Caki2 (cell line): ENCODE measurements at places on chromosomes 11 and 22. TPM values are rescaled to one million over a fixed set of nuclear protein-coding genes. Genes with fewer than 3 reads are reported as not detected.
A peak's percentile ranks its signal among the peaks of the same experiment; 100 is the strongest.

NXPE2 gene
- not detected in 2 replicates for total RNA-seq

MMP7 gene
- 1,017 and 1,188 TPM in 2 replicates for total RNA-seq

NTM gene
- total RNA-seq, result not detected in 2 replicates

PPP6R2 gene
- total RNA-seq, result 51.5 and 72.7 TPM in 2 replicates

TMEM126B gene
- 48.0 and 49.5 TPM in 2 replicates for total RNA-seq

CASP5 gene
- total RNA-seq, result not detected in 2 replicates

TYR gene
- not detected in 2 replicates for total RNA-seq

C22orf42 gene
- not detected in 2 replicates for total RNA-seq

POTEH gene
- not detected in 2 replicates for total RNA-seq

TRIM29 gene
- 0.41 and 2.7 TPM in 2 replicates for total RNA-seq

EHF gene
- total RNA-seq, result not detected in 2 replicates

DNA sequence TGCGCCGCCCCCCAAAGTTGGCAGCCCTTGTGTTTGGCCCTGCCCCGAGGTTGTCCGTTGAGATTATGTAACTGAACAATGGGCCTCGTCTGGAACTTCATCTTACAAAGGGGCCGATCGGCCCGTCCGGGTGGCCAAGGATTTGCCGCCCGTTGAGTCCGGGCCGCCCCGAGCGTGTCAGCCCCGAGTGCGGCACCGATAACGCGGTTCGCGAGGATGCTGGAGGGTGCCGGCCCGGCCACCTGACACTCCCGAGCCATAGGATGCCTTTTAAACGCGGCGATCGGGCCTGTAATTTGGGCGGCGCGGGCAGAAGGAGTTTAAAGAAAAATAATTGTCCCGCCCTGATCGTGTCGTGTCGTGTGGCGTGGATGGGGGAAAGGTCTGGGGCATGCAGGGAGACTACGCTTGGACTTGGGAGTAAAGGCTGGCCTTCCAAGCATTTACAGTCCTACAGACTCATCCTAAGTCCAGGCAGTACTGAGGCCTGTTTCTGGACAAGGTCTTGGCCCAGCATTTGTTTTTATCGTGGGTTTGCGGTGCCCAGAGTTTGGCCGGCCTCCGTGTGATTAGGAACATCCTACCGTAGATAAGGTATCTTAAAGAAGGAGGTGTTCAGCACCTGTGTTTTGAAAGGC lies 1.3 kb downstream of the WEE1 start:
- no peak for DNase-seq

DNA sequence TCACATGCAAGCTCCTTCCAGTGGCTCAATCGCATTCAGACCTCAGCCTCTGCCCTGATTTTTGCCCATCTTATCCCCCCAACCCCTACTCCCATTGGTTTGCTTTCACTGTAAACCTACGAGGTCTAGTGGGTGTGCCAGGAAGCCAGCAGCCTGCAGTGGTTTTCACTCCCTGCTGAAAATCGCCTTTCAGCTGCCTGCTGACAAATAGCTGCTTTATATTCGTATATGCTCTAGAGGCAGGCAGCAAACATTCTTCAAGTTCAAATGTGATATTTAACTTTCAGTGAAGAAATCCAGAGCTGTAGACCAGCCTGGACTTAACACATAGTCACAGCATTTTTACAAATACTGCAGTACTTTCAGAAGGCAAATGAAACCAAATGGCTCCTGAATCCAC lies 92.8 kb upstream of the APOA1 start:
- DNase-seq, result no peak

- DNase-seq, result no peak
Observed at GRCh38 chr11:133023232-133023631, 509.1 kb downstream of the OPCML start.

- no peak for DNase-seq
Observed at GRCh38 chr22:43827926-43828724, 16.0 kb upstream of the EFCAB6 start.

GRCh38 chr11:118438314-118438931 lies 2.1 kb downstream of the KMT2A start:
- peak; percentile 78 for DNase-seq

DNA sequence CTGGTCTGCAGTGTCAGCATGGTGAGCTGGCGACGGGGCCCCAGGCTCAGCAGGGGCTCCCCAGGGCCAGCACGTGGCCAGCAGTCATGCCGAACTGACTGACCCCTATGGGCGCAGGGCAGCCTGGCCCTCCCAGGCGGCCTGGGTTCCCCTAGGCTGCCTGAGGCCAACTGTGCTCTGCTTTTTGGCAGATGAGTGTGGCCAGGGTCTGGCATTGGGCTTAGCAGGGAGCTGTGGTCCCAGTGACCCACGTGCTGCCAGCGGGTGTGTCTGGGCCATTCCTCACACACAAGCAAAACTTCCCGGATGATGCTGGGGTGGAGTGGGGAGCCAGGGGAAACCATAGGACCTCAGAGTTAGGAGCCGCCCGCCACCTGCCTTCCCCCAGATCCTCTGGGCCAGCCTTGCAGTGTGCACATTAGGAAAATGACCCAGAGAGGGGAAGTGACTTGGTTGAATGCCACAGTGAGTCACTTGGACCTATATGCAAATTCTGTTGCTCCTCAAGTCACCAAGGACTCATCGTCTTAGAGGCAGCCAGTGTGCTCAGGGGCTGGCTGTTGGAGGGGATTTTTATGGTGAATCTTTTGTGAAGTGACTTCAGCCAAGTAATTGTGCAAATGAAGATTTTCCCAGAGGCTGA lies 6.5 kb downstream of the ADORA2A start:
- peak; percentile 66 for DNase-seq

GRCh38 chr22:25777411-25777810 lies 35.4 kb downstream of the MYO18B start:
- no peak for DNase-seq

- DNase-seq, result no peak
Observed at GRCh38 chr11:19595499-19595839, 117.2 kb upstream of the NAV2 start.

- DNase-seq, result peak; percentile 86
Observed at GRCh38 chr11:71240865-71241691, 11.3 kb downstream of the SHANK2 start.

GRCh38 chr11:11504071-11504470 lies 117.7 kb downstream of the GALNT18 start:
- DNase-seq, result no peak

- DNase-seq, result no peak
Observed at GRCh38 chr11:44532809-44533208, 32.7 kb upstream of the CD82 start.

DNA sequence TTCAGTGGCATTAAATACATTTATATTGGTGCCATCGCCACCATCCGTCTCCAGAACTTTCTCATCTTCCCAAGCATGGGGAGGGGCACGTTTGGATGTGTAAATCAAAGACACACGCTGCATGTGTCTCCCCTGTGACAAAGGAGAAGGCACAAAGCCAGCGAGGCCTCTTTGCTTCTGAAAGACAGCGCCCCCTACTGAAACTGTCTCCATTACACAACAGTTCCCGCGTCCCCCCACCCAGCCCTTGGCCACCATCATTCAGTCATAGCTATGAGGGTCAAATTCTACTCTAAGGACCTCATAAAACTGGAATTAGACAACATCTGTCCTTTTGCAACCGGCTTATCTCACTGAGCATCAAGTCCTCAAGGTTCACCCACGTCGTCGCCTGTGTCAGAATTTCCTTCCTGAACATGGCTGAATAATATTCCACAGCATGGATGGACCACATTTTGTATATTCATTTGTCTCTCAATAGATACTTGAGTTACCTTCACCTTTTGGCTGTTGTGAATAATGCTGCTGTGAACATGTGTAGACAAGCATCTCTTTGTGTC lies 64.8 kb downstream of the IGF2 start:
- no peak for DNase-seq

DNA sequence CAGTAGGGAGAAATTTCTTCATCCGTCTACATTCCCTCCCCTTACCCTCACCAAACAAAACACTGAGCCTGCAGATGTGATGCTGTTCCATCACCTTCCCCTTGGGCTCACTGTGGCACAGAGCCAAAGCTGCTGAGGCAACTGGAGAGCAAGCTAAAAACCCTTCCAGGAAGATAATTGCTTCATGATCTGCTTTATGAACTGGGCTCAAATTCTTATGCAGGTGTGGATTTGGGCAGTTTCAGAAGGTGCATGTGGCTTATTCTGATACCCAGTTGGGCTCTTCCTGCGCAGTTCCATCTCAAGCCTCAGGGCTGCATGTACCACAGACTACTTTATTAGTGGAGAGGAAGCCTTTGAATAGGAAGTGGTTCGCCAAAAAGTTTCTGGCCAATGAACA lies 58.3 kb downstream of the AAMDC start:
- DNase-seq, result no peak

GRCh38 chr11:131674051-131674755 lies 303.8 kb downstream of the NTM start:
- peak; percentile 37 for DNase-seq

GRCh38 chr22:38981005-38981991 lies 849 bp upstream of the APOBEC3B start:
- DNase-seq, result no peak

GRCh38 chr11:72935700-72936099 lies 121.5 kb downstream of the ATG16L2 start:
- no peak for DNase-seq

GRCh38 chr22:24827296-24827695 lies 21.3 kb downstream of the SGSM1 start:
- no peak for DNase-seq

DNA sequence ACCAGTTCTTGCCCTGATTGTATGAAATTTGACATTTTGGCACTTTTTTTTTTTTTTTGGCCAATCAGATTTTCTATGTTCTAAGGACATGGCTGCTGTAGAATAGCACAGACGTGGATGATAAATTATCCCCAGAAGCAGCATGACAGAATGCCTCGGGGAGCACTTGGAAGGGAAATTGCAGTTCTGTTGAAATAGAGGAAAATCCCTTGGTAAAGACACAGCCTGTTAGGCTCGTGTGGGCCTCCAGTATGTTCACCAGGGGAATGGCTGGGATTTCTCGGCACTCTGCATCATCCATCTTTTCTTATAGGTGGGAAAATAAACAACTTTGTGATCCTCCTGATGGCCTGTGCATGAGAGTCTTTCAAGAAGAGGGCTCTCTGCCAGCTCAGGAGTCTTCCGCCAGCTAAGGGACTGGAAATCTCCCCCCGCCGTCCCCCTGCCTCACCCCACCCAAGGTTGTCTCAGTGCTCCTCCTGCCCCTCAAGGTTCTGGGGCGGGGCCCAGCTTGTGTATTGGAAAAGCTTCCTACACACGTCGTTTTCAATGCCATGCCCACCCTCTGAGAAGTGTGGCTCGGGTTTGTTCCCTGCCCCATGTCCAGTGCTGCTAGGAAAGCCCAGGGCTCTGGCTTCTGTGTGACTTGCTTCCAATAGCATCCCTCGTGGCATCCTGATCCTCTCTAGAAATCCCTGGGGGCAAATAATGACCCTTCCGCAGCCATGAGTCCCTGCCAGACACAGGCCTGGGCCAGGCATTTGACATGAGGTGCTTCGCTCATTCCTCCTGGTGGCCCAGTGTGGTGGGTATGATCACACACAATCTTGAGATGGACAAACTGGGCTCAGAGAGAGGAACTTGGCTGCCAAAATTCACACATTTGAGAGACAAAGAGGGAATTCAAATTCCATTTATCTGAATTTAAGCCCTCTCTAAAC lies 70.6 kb upstream of the ATXN10 start:
- DNase-seq, result peak; percentile 48

DNA sequence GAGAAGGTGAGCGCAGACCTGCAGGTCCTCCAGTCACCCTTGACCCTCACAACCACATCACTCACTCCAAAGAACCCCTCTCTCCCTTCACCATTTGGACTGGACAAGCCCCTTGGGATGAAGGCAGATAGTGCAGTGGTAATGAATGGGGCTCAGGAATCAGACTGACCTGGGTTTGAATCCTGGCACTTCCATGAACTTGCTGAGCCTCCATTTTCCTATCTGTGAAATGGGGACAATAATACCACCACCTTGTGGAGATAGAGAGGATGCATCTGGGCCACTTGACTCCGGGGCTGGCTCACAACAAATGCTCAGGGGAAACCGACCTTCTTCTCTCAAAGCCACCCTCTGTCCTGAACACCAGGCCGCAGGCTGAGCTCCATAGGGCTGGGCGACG lies 178.1 kb downstream of the ST3GAL4 start:
- DNase-seq, result no peak

DNA sequence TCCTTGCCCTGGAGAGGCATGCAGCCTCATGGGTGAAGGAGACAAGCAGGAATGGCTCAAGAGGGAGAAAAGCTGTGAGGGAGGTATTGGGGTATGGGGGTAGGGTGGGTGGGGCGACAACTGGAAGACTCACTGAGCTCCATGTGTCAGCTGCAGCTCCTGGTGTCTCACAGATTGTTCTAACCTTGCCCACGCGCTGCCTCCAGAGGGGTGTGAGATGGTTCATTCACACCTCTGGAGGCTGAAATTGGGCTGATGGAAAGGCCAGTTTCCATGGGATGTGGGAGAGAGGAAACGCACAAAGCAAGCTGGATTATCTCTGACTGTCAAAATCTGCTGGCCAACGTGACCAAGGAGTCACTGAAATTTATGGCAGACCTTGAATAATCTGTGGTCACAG lies 400.4 kb upstream of the NARS2 start:
- no peak for DNase-seq

DNA sequence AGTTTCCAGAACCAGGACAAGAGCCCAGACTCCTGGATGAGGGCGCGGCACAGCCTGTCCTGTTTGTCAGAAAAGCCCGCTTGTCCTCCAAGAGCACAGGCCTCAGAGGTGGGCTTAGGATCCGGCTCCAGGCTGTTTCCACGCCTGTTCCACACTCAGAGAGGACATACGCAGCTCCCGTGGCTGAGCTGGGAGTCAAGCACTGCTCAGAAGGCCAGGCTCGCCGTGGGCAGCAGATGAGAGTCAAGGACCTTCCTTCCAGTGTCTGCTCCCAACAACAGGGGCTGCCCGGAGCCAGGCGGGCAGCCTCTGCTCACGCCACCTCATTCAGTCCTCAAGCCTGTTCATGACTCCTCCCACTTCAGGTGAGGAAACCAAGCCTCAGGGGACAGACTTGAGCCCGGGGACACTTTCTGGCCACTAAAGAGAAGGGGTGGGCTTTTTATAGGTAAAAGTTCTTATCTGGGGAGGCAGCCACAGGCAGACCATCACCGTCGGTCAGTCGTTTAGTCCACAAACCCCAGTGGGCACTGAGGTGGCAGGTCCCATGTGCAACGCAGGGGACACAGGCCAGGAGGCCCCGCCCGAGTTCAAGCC lies 3.8 kb downstream of the CYB5R3 start:
- DNase-seq, result no peak

- no peak for DNase-seq
Observed at GRCh38 chr22:36936362-36937116, 23.1 kb downstream of the CSF2RB start.

GRCh38 chr22:27218012-27218920 lies 560.9 kb downstream of the MIAT start:
- no peak for DNase-seq
